NCI-H510A treated with DMSO at 0.1 percent for 48 hours (cell line): ENCODE measurements at places on chromosomes 16 and 17.

- no peak for DNase-seq
Measured at GRCh38 chr16:969508-970385, 1.0 kb downstream of the LMF1 start.

GRCh38 chr16:27564224-27564623 is 14.3 kb downstream of the KATNIP start:
- no peak for DNase-seq

- DNase-seq, result no peak
Measured at GRCh38 chr16:47129755-47130435, 13.8 kb downstream of the NETO2 start.

GRCh38 chr17:34990921-34991365 is 10.6 kb downstream of the LIG3 start:
- no peak for DNase-seq

GRCh38 chr17:45223539-45224528 is 2.1 kb downstream of the FMNL1 start:
- DNase-seq, result no peak

DNA sequence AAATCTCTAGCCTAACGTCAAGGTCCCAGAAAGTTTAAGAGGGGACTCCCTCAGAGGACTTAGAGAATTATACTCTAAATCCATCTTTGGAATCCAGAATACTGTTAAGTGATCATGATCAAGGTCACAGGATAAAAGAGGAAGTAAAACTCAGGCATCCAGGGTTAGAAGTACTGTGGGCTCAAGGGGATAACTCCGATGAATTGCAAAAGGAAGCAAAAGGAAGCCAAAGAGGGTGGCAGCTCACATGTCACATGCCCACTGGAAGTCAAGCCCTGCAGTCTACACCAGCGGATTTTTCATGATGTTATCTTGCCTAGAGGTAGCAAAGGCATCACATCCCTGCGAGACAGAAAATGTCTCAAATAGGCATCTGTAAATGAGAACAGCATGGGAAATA is 3.8 kb downstream of the ZNF821 start:
- no peak for DNase-seq

DNA sequence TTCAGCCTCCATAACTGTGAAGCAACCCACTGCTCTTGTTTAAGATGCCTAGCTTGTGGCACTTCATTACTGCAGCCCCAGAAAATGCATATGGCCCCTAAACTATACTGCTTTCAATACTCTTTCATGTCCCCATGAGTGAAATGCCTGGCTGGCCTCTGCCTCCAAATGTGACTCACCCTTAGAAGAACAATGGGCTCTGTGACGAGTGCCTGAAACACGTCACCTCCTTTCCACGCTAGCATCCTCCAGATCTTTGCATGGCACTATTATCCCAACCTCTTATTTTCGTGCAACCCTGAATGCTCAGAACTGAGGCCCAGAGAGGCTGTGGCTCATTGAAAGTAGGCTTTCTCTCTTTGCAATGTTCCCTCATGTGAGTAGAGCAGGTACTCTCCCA is 233.1 kb downstream of the CBLN1 start:
- DNase-seq, result no peak

- no peak for DNase-seq
Measured at GRCh38 chr16:10652730-10653590, 41.8 kb downstream of the TEKT5 start.
